ENCODE measurements at places on chromosomes 3 and 15.

- DNase-seq = no peak
Observed at GRCh38 chr15:79977431-79978054, 6.5 kb upstream of the BCL2A1 start.

DNA sequence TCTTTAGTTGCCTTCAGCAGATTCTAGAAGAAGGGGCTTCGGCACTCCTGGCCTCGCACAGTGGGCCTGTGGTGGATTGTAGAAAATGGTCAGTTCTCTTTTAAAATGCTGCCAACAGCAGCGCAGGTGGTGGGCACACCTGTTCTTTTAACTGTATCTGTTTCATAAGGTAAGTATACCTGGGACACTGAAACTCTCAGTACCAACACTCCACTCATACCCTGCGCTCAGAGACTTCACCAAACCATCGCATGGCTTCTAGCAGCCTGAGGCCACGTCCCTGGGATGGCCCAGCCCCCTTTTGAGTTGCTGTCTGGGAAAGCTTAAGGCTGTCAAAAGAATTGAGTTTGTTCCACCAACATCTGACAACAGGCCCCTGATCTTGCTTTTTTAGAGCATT is 56.7 kb upstream of the MCF2L2 start:
- no peak for DNase-seq

DNA sequence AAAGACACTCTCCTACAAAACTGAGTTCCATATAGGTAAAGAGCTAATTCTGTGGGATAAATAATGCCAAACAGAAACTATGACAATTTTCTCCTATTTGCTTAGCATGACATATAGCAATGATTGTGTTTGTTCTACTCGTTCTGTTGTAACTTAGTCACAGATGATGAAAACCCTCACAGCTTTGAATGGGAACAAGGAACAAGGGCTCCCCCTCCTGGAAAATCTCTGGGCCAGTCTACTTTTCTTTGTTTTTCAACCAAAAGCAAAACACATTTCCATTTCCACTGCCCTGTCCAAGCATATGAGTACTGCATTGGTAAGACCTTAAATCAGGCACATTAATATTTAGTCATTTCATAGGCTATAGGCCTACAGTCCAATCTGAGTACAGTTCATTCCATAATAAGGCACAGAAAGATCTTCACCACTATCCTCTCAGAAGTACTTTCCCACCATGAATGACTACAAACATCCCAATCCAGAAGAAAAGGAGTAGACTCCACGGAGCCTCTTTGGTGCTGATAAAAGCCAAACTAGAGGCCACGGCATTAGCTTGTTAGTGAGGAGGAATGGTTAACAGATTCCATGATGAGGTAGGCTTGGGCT is 67.1 kb downstream of the ATP8B4 start:
- no peak for DNase-seq

GRCh38 chr3:40237889-40238571 is 71.5 kb upstream of the EIF1B start:
- DNase-seq = no peak

GRCh38 chr15:31297575-31298456 is 28.8 kb upstream of the KLF13 start:
- no peak for DNase-seq

DNA sequence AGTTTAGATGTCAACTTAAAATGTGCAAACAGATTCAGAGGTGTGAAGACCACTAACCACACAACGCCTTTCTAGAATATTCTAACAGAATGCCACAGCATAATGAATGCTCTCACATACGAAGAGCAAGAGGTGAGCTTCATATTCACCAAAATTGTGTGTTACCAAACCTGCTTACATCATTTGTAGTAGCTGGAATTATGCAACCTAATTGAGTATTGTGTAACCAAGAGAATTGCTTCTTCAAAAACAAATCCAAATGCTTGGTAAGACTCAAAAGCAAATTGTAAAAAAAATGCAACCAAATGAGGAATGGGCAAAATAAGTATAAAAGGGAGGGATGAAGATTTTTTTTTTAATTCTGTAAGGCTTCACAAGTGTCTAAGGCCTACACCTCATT is 160.7 kb downstream of the TAFA4 start:
- no peak for DNase-seq

GRCh38 chr3:153928851-153929250 is 192.3 kb upstream of the ARHGEF26 start:
- DNase-seq = no peak

DNA sequence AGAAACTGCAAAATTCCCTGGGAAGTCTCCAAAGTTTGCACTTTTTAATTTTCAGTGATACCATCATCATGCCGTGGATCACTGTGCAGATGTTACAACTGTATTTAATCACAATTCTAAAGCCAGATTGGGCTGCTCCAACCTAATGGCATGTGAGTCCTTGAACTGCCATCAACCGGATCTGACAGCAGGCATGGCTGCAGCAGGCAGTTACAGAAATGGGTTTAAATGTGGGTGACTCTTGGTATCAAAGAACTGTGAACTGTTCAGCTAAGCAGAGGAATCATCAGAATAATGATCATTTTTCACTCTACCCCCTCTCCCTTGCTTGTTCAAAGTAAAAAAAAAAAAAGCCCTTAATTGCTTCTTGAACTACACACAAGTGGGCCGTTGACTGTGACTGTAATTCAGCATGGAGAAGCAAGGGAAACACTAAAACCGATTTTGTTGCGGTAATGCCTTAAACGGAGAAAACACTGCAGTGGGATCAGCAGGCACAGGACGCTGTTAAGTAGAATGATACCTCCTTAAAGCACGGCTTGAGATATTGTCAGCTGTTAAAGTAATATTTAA is 152.4 kb downstream of the RORA start:
- DNase-seq = no peak

GRCh38 chr15:42394106-42394505 is 34.8 kb downstream of the CAPN3 start:
- no peak for DNase-seq

GRCh38 chr3:184652465-184652864 is 59.4 kb downstream of the MAGEF1 start:
- no peak for DNase-seq

DNA sequence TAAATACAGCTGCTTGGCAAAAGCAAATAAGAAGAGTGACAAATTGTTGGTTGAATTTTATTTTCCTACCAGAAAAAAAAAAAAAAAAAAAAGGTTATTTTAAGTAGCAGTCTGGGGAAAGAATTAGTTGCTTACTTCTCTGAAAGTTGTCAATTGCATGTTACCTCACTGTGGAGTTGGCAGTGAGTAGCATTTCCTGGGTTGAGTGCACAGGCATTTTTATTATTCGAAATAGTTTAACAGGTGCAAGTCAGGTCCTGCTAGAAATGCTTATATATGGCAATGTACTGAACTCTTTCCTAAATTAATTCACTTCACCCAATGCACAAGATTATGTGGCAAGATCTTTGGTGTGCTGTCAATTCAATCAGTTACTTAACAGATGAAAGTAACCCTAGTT is 680.6 kb downstream of the EPHA3 start:
- no peak for DNase-seq

GRCh38 chr3:82088749-82089148 is 327.3 kb upstream of the GBE1 start:
- DNase-seq = no peak

- DNase-seq = no peak
Observed at GRCh38 chr15:101439920-101440319, 49.6 kb downstream of the PCSK6 start.

DNA sequence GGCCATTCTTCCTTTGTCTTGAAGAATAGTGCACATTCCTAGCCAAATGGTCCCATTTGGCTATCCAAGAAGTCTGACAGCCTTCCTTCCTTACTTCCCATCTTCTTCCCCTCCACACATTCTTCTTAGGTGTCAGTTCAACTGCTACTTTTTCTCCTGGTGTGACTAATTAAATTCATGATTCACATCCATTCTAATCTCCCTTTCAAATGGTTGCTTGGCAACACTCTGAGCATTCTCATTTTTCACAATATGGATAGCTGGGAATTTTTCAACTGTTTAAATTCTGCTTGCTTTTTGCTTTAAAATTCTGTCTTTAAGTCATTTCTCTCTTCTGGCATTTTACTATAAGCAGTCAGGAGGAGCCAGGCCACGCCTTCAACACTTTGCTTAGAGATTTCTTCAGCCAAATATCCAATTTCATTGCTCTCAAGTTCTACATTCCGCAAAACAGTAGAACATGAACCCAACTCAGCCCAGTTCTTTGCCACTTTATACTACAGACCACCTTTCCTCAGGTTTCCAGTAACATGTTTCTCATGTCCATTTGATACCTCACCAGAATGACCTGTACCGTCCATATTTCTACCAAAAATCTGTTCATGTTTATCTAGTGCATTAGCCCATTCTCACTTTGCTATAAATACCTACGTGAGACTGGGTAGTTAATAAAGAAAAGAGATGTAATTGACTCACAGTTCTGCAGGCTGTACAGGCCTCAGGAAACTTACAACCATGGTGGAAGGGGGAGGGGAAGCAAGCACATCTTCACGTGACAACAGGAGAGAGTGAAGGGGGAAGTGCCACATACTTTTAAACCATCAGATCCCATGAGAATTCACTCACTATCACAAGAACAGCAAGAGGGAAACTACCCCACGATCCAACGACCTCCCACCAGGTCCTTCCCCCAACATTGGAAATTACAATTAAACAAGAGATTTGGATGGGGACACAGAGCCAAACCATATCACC is 31.9 kb upstream of the MCF2L2 start:
- no peak for DNase-seq

GRCh38 chr3:132344666-132345280 is 27.6 kb downstream of the ACP3 start:
- DNase-seq = no peak

GRCh38 chr3:34141841-34142337 is 343.5 kb downstream of the PDCD6IP start:
- DNase-seq = no peak

GRCh38 chr15:96245252-96245651 is 85.2 kb upstream of the NR2F2 start:
- DNase-seq = no peak

- DNase-seq = no peak
Observed at GRCh38 chr3:50157827-50158529, 2.9 kb downstream of the SEMA3F start.

GRCh38 chr3:158762701-158763100 is 30.4 kb upstream of the RARRES1 start:
- no peak for DNase-seq

DNA sequence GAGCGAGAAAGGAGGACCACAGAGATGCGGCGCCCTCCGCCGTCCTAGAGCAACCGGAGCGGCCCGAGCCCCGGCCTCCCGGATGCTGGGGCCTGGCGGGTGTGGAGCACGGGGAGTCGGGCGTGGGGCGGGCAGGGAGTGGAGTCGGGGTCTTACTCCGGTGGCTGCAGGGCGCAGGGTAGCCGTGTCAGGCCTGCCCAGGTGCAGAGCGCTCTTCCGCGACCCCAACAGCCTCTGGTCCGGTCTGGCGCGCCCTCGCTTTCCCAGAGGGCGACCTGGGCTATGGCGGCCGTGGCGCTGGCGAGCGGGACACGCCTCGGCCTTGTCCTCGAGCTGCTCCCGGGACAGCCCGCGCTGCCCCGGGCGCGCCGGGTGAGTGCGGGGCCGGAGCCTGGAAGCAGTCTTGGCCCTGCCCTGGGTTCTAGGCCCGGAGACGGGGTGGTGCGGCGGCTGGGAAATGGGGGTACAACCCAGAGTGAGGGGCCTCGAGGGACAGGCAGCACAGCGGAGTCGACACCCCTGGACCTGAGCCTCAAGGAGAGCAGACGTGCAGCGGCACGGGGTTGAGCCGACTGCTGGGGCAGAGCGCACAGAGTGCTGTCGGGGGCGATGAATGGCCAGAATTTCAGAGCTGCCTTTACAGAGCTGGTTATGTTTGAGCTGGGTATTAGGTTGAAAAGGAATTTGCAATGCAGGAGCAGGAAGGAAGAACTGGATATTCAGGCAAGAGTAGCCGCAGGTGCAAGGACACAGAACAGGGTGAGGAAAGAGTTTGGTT is at the start of gene ZNF662:
TSS of gene ZNF662 (plus strand) at position 73 of the 778 bp plus-strand sequence. CDS start 1,973 bp downstream, outside the sequence.
- peak; percentile 1 for DNase-seq

DNA sequence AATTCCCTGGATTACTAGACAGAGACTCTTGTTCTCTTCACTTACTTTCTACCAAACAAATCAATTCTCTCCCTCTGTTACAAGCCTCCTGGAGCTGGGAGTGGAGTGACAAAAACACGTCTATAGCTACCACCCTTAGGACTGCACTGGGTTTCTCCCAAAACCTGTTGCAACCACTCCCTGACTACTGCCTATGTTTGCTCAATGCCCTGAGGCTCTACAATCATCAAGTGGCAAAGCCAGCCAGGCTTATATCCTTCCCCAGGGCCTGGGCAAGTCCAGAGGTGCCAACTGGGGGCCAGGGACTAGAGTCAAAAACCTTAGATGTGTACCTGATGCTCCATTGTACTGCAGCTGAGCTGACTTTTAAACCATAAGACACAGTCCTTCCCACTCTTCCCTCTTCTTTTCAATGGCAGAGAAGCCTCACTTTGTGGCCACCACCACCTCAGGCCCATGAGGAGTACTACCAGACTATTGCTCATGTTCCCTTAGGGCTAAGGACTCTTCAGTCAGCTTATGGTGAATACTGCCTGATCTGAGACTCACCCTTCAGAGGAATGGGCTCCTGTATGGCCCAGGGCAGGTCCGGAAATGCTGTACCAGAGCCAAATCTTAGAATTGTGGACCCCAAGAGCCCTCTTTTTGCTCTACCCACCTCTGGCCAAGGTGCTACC is 125.4 kb upstream of the PLCL2 start:
- no peak for DNase-seq

- DNase-seq = no peak
Observed at GRCh38 chr15:86040356-86041033, 39.2 kb upstream of the AGBL1 start.

DNA sequence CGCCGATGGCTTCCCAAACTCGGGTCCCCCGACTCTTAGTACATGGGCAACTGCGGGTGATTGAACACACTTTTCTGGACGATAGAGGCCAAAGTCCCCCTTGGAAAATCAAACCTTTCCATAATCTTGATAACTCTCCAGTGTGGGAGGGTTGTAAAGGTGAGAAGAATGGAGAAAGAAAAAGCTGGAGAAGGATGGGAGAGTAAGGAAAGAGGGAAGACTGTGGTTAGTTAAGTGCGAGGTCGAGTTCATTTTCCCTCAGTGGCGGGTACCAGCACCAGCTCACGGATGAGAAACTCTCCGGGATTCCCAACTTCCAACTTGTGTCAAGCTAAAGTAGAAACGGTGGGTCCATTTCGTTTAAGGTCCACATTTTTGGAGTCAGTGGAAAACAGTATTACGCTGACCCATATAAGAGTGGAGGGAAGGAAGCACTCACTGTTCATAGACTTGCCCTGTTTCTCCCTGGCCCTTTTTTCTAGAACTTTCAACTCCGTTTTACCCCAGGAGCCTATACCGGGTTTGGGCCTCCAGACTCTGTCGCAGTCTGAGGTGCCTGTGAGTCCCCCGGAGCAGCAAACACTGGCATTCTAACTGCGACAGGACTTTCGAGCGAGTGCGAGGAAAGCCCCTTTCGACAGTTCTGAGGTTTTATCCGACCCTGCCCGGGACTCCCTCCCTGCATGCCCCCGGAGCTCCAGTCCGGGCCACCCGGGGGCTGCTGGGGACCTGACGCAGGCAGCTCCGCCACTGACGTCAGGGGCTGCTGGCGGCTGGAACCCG is 14.8 kb downstream of the ZIC1 start:
- no peak for DNase-seq

- no peak for DNase-seq
Observed at GRCh38 chr3:69959581-69959980, 40.0 kb upstream of the SAMMSON start.
